ENCODE measurements at places on chromosomes 12 and 14. TPM values are rescaled to one million over a fixed set of nuclear protein-coding genes. Genes with fewer than 3 reads are reported as not detected.

GAS2L3 gene
- 2.3 TPM for total RNA-seq

KLRD1 gene
- under 0.01 TPM for total RNA-seq

TMEM19 gene
- total RNA-seq = 11.2 TPM

RASAL1 gene
- 2.1 TPM for total RNA-seq

E2F7 gene
- total RNA-seq = not detected

TMTC2 gene
- 20.1 TPM for total RNA-seq

GRCh38 chr14:72809063-72809462 lies 84.8 kb downstream of the DPF3 start:
- H3K4me1 ChIP-seq = no peaks in the 10 kb centered on the region
- no peak overlapping the region for H3K27ac ChIP-seq
- no peaks in the 10 kb centered on the region for H3K27me3 ChIP-seq
- no peak overlapping the region for H3K4me3 ChIP-seq
- no peak for DNase-seq

DNA sequence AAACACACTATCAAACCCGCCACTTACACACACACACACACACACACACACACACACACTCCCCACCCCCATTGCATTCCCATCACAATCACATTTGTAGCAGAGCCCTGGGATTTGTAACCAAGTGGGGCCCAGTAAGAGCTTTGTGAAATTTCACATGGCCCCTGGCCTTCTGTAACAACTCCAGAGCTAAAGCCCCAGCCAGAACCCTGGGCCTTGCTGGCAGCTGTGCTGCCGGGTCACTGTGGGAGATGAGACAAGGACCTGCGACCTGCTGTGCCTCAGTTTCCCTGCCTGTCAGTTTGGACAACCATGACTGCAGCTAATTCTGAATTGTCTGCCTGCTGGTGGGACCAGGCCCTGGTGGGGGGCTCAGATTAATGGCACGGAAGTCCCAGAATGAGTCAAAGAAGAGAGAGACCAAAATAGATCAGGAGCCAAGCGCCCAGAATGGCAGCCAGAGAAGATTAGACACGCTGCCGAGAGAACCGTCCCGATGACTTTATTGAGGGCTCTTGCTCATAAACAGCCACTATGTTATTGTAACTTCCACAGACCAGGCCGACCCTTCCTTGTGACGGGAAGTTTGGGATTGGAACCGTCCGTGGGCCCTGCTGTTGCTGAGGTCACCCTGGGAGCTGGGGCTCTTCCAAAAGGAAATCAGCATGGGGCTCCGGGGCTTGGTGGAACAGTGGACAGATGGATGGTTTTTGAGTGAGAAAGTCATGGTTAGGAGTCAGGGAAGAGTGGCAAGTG lies 123.1 kb downstream of the ZFP36L1 start:
- H3K4me1 ChIP-seq = peaks cover 61% of the 10 kb centered on the region
- H3K27me3 ChIP-seq = no peaks in the 10 kb centered on the region
- no peak overlapping the region for H3K4me3 ChIP-seq
- peak; percentile 48 for DNase-seq
- no peak overlapping the region for H3K27ac ChIP-seq

DNA sequence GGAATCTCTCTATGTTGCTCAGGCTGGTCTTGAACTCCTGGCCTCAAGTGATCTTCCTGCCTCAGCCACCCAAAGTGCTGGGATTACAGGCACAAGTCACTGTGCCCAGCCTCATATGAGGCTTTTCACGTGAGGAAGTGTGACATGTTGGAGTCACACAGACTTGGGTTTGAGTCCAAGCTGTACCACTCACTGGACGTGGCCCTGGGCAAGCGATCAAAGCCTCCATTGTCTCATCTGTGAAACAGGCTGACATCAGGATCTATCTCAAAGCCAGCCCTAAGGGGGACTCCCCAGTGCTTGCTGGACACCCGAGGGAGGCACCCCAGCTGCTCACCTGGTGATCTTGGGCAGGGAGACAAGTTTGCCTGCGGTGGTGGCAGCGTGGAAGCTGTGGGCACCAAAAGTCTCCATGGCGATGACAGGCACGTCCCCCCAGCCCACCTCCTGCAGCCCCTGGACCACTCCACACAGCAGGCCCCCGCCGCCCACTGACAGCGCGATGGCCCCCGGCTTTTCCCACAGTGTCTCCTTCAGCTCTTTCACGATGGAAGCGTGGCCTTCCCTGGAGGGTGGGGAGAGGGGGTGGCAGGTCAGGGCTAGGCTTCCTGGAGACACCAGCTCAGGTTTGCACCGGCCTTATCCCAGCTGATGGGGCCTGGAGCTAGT lies 6.7 kb downstream of the SDS start:
- no peak for DNase-seq

GRCh38 chr12:24803430-24804245 lies 145.3 kb downstream of the BCAT1 start:
- no peak for DNase-seq
- no peak overlapping the region for H3K27ac ChIP-seq

GRCh38 chr12:75481774-75482173 lies 1.2 kb downstream of the GLIPR1 start:
- H3K4me3 ChIP-seq = no peak overlapping the region
- no peaks in the 10 kb centered on the region for H3K36me3 ChIP-seq
- H3K27ac ChIP-seq = no peak overlapping the region
- DNase-seq = no peak

GRCh38 chr12:30345744-30346471 lies 349.8 kb downstream of the IPO8 start:
- no peak for DNase-seq
- no peaks in the 10 kb centered on the region for H3K4me1 ChIP-seq
- no peak overlapping the region for H3K4me3 ChIP-seq
- no peaks in the 10 kb centered on the region for H3K27me3 ChIP-seq
- H3K27ac ChIP-seq = no peak overlapping the region

GRCh38 chr12:128365651-128366231 lies 98.8 kb downstream of the TMEM132C start:
- no peak overlapping the region for H3K27ac ChIP-seq
- peak; percentile 34 for DNase-seq
- H3K27me3 ChIP-seq = no peaks in the 10 kb centered on the region
- no peaks in the 10 kb centered on the region for H3K36me3 ChIP-seq
- H3K4me3 ChIP-seq = no peak overlapping the region
- H3K4me1 ChIP-seq = peaks cover 9% of the 10 kb centered on the region

- no peaks in the 10 kb centered on the region for H3K27me3 ChIP-seq
- H3K27ac ChIP-seq = no peak overlapping the region
- DNase-seq = no peak
- H3K4me1 ChIP-seq = peaks cover 10% of the 10 kb centered on the region
- no peak overlapping the region for H3K4me3 ChIP-seq
Measured at GRCh38 chr12:98591209-98591608, 2.3 kb upstream of the SLC25A3 start.
